Skin of body (tissue), 3 donors: ENCODE measurements at places on chromosomes 12 and 14. TPM values are rescaled to one million over a fixed set of nuclear protein-coding genes. Genes with fewer than 3 reads are reported as not detected.

- no peak for DNase-seq
These were observed 4.5 kb downstream of the OR10AD1 start for GRCh38 chr12:48198672-48198971.

RNF212B gene
- total RNA-seq = not detected

TECPR2 gene
- 8.5 TPM for total RNA-seq

CDC42BPB gene
- 61.6 TPM for total RNA-seq

DNA sequence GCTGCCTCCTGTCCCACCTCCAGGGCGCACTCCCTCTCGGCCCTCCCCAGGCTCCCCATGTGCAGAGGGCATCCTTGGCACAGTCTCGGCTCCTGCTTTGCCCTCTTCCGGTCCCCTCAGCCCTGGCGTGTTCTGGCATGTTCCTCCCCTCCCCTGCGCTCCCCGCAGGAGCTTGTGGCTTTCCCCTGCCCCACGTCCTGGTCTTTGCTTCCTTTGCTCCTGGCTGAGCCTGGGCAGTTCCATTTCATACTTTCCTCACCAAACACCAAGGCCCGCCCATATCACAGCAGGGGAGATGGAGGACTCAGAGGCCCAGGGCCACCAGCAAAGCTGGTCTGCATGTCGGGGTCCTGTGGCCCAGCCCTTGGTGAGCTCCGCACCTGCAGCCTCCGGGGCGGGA is 56.0 kb downstream of the FBRSL1 start:
- no peak for DNase-seq

DNA sequence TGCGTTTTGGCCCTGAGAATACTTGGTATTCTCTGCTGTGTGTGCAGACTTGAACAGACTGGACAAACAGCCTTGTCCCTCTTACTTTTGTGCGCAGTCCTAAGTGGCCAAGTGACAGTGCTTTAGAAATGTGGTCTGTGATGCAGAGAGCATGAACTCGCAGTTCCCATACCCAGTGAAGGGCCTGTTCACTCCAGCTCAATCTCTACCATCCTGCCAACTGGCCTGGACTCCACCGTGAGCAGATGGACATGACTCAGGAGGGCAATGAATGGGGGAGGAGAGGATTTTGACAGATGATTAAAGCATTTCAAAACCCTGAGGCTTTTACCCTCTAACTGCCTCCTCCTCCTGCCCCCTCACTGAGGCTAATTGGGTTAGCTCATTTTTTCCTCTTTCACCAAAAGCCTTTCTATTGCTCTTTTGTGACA is 62.5 kb upstream of the PYGL start:
- DNase-seq = peak; percentile 7

OASL gene
- total RNA-seq = 0.30 TPM

PTPRQ gene
- 0.49 TPM for total RNA-seq

- peak; percentile 41 for DNase-seq
These were observed 48.4 kb downstream of the LTBP2 start for GRCh38 chr14:74563586-74564159.

- DNase-seq = no peak
These were observed 355.8 kb upstream of the DCN start for GRCh38 chr12:91538418-91538817.

IL31 gene
- total RNA-seq = not detected

GRCh38 chr12:103046154-103046553 is 88.7 kb downstream of the ASCL1 start:
- DNase-seq = no peak

LRRC10 gene
- 0.10 TPM for total RNA-seq

DNA sequence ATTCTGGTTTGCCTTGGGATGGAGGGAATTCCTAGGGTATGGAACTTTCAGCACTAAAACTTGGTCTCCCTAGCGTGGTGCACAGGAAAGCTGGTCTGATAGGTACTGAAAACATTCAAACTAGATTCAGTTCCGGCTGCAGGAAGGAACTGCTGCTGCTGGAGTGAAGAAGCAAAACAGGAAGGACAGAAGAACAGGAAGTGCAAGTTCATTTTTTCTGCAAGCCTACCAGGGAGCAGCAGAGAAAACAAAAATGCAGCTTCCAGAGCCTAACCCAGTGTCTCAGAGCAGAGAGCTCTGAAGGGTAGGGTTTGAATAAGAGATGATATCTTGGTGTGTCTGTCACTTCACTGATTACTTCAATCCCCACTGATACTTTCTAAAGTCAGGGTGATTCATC is 165.2 kb downstream of the VRK1 start:
- no peak for DNase-seq

GRCh38 chr14:75539561-75540478 is 17.6 kb downstream of the BATF start:
- DNase-seq = no peak

DNA sequence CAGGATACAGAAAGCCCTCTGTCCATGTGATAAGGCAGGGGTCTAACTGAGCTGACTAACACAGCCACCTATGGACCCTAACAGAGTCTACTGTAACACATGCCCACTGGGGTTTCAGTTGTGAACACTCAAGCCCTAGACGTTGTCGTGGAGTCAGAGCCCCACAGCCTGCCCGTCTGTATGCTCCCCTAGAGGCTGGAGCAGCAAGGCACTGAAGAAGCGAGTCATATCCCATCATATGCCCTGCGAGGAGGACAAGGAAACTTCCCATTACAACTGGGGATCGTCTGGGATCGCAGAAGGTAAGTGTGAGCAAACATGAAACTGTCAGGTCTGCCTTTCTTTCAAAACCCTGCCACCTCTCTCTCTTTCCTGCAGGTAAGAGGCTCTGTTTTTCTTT is 138.1 kb downstream of the GPR65 start:
- DNase-seq = no peak

- DNase-seq = no peak
These were observed 8.7 kb downstream of the SMIM41 start for GRCh38 chr12:52087961-52088820.

GRCh38 chr12:119807380-119807779 is 69.7 kb downstream of the CIT start:
- no peak for DNase-seq

DNA sequence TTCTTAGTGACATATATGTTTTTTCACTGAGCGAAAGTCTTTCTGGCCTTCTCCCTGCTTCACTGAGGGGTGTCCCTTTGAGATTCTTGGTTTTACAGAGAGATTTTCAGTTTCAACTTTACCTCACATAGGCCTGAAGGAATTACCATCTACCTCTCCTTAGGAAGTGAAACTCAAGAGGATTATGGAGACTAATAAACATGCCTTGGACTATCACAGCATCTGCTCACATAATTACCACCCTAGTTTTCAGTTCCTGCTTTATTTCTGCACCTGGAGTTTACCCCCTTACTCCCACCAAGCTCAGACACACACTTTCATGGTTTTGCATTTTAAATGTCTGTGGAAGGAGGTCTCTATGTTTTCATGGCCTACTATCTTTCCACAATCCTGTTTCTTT is 118.3 kb upstream of the SCAF11 start:
- DNase-seq = no peak

GRCh38 chr14:93731753-93732152 is 56.5 kb downstream of the PRIMA1 start:
- DNase-seq = no peak

GRCh38 chr12:34400411-34400881 is 378.1 kb downstream of the ALG10 start:
- DNase-seq = no peak

DNA sequence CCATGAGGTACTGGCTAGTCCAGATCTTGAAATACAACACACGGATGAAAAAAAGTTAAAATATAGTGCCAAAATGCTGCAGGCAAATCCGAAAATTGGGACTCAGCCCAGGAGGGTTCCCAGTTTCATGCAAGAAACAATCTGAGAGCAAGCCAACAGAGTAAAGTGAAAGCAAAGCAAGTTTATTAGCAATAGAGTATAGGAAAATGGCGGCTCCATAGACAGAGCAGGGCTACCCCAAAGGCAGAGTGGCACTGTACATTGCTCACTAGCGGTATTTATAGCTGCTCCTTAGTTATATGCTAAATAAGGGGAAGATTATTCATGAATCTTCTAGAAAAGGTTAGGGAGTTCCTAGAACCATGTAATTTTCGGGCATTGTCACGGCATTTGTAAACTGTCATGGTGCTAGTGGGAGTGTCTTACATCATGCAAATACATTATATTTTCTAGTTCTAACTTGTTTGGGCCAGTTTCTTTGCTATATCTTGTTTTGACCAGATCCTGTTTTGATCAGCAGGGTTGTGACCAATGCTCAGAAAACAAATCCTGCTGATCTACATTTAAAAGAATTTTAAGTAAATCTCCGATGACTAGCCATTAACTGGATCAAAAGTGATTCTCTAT is 29.1 kb downstream of the RECQL start:
- DNase-seq = no peak

SLC41A2 gene
- 17.2 TPM for total RNA-seq

GRCh38 chr12:171743-172676 is 41.9 kb downstream of the SLC6A12 start:
- DNase-seq = no peak

GRCh38 chr14:100601064-100601463 is 13.8 kb upstream of the BEGAIN start:
- DNase-seq = no peak

GRCh38 chr14:102930753-102931579 is 8.5 kb downstream of the AMN start:
- no peak for DNase-seq

- DNase-seq = no peak
These were observed 223.7 kb downstream of the ZFP36L1 start for GRCh38 chr14:68568907-68569897.

GRCh38 chr14:52307376-52307775 is 6.7 kb upstream of the PTGER2 start:
- no peak for DNase-seq

DNA sequence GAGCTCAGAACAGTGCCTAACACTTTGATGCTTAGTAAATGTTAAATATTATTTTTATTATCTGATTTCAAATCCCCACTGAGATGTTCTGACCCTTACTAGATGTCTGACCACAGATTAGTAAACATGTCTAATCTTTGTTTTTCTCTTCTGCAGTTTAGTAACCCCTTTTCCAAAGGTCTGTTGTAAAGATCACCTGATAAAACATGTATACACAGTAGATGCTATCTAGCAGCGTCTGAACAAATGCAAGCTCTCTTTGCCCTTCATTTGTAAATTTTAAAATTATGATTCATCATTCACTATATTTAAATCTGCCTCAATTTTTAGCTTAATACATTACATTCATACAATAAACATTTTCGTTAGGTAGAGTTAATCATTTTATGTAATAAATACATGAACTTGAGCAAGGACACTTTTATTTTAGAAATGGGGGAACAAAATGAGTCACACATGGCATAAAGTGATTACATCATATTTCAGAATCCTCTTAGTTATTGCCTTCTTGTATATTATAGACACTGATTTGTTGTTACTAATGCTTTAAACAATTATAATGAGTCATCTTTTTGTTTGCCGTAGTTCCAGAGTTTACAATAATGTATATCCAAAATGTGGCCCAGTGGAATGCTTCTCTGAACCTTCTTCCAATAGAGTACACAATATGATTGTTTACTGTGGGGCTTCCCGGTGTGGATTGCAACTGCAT is 1.7 kb upstream of the OR4K5 start:
- DNase-seq = no peak

DNA sequence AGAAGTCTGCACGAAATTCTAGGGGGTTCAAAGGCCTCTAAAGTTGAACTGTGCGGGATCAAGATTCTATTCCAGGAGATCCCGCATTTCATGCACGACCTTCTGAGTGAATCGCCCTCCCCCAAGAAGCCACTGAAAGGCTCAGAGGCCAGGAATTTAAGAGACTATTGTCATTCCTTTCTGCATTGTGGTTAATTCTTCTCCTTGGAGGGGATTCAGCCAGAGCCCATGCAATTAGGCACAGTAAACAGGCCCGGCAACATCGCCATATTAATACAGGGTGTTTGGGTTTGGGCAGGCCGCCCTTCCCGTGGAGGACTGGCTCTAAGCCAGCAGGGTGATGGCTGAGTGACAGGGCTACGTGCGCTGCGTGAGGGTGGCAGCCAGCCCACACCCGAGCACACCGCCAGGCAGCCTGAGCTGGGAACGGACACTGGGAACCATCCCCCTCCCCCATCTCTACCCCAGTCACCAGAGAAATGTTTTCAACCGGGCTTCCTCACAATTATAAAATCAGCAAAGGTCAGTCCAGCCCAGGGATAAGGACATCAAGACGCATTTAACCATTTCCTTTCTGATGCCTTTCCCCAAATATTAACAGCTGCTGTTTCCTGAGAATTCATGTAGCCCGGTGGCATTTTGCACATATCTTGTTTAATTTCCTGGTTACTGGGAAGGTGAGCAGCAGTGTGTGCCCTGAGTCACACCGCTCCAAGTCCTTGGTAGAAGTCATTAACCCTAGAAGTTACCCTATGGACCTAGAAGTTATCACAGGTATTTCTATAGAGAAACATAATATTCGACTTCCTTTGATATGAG is 12.5 kb downstream of the EGLN3 start:
- no peak for DNase-seq

DNA sequence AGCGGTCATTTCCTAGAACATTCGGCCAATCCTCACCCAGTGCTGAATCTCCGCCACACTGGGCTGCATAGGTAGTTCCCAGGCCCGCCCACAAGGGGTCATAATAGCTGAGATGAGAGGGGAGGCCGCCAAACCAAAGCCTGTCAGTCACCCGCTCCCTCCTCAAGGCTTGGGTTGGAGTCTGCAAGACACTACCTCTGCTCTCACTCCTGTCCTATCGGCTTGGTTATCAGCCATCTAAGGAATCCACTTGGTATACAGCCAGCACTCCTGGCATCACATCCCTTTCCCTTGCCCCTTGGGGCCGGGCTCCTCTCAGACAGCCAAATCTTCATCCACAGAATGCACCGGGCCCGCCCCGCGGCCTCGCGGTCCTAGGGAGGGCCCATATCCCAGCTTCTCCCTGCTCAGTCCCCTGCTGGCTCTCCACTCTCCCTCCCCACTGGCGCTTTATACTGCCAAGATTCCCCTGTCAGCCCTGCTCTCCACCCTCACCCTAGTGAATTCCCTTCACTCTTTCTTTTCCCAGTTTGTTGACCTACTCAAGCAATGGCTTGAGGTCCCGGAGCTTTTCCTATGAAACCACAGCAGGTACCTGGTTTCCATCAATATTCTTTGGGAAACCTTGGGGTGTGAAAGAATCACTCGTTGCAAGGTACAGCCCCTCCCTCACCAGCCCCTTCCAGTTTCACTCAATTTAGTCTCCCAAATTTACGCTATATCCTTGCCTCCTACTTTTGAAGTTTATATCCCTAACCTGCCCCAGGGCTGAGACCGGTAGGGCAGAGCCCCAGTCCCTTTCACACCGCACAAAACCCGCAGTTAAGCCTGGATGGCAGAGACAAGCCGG is 1.4 kb downstream of the IFFO1 start:
- peak; percentile 47 for DNase-seq

CRIP2 gene
- total RNA-seq = 43.2 TPM
